NCI-H1105 (cell line): ENCODE measurements at places on chromosomes 5 and 9.
A peak's percentile ranks its signal among the peaks of the same experiment; 100 is the strongest.

GRCh38 chr5:137252512-137252911, 246.6 kb downstream of the SPOCK1 start:
- no peak for DNase-seq

- peak; percentile 97 for DNase-seq
Measured at GRCh38 chr9:124011460-124012301, at the start of gene LHX2. LHX2 (plus strand) TSS chr9:124011768; CDS start chr9:124012349, 581 bp downstream.

- DNase-seq, result no peak
Measured at GRCh38 chr5:14246350-14247053, 103.4 kb downstream of the TRIO start.

DNA sequence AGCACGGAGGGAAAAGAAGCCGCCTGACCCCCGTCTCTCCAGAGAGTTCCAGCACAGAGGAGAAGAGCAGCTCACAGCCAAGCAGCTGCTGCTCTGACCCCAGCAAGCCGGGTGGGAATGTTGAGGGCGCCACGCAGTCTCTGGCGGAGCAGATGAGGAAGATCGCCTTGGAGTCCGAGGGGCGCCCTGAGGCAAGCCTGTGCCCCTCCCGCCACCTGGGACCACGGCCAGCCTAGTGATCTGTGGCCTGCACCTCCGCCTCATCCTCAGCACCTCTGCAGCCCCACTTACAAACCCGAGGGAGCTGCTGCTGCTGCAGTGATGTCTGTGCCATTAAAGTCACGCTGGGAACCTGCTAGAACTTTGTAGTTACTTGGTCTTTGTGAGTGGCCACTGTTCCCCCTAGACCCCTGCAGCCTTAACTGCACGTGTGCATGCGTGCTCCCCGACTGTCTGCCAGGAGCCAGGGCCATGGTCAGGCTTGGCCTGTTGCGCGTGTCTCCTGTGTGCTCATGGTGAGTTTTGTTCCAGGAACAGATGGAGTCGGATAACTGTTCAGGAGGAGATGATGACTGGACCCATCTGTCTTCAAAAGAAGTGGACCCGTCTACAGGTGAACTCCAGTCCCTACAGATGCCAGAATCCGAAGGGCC, 12.5 kb downstream of the SQSTM1 start:
- DNase-seq, result no peak

GRCh38 chr5:140868721-140869554, at the start of gene PCDHA11:
PCDHA11 (plus strand) TSS chr5:140868957; CDS start chr5:140869104, 147 bp downstream.
- DNase-seq, result no peak

GRCh38 chr5:59357381-59357977, 536.0 kb downstream of the PDE4D start:
- no peak for DNase-seq

DNA sequence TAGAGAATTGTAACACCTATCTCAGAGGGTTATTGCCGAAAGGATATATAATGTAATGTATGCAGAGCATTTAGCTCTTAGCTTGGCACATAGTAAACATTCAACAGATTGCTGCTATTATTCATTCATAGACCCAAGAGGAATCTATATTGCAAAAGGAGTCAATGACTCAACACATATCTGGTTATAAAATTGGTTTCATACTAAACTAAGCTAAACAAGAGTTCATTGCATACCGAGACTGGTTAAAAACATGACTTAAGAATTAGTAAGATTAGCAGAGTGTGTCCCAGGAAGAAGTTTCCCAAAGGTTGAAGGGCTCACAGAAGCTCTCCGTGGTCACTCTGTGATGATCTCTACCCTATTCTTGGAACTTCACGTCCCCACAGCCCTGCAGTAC, 339.6 kb upstream of the CCNH start:
- no peak for DNase-seq

GRCh38 chr9:27369591-27369990, 72.6 kb upstream of the EQTN start:
- DNase-seq, result no peak

DNA sequence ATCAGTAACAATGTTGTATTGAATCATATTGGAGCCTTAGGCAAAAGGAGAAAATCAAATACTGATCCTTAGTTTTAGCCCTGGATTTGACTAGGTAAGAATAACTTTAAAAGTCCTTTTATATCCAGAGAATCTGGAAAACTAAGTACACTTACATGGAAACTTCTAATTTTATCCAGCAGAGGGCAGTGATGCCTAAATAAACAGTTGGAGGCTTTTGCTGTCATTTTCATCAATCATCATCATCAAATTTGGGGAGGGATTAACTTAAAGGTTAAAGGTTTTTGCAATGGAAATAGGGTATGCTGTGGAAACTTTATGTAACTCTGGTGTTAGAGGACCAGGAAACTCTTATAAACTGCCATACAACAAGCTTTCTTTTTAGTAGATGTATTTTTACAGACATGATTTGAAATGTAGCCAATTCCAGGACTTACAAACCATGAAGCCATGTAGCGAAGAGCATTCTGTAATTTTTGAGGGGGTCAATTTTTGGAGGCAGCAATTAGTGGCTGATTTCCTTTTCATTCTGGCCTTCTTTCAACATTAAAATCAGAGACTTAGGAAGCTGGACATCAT, 112.7 kb downstream of the OSTF1 start:
- DNase-seq, result no peak

DNA sequence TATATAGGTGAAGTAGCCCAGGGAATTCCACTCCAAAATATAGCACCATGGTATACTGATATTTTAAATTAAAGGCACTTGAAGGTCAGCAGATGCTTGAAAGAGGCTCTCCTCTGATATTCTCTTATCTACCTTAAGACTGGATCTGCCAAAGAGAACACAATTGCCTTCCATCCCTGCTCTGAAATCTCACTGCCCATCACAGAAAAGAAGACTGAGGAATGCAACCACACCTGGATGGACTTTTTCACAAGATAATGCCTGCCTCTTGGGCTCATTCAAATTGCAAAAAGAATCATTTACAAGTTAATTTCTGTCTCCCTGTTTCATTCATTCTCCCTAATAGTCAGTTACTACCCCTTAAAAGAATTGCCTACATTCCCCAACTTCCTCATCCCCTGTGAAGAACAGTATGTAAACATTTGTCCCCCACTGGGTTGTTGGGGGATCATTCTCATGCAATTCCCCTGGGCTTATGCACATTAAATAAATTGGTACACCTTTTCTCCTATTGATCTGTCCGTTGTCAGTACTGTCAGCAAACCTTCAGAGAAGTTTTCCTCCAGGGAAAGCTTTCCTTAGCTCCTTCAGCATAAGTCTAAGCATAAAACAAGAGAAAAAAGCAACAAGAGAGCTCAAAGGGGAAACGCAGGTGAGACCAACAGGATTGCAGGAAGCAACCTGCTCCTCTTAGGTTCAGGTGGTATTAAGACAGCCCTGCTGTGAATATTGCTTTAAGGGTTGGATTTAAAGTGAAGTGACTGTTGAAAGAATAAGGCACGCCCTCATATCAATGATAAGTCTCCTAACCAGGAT, 171.4 kb upstream of the SLC30A5 start:
- no peak for DNase-seq

GRCh38 chr9:136052991-136053756, 41.9 kb downstream of the NACC2 start:
- DNase-seq, result no peak

DNA sequence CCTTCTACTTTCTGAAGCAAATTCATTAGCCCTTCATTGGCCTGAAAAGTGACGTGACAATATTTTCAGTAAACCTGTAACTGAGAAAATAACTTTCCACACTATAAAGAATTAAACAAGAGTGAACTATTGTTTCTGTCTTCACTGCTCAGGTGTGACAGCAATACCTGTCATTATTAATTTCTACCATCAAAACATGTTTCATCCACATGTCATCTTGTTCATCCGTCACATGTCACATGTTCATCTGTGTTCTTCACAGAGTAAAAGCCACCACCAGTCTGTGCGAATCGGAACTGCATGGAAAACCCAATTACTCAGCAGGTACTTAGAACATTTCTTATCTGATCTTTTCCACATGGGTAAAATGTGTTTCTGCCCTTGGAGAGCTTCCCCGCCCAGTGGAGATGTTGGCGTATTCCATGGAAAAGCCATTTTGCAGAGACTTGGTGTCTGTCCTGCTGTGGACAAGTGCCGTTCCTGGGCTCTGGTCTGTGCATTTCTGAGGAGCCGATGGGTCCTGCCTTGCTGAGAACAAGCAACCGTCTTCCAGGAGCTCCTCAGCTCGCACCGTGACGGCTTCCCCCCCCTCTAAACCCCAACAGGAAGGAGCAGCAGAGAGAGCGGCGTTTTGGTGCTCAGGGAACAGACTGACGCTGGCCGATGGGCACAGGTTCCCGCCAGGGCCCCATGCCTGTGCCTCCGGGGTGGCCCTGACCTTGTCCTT, 10.6 kb upstream of the EXOC3 start:
- no peak for DNase-seq

DNA sequence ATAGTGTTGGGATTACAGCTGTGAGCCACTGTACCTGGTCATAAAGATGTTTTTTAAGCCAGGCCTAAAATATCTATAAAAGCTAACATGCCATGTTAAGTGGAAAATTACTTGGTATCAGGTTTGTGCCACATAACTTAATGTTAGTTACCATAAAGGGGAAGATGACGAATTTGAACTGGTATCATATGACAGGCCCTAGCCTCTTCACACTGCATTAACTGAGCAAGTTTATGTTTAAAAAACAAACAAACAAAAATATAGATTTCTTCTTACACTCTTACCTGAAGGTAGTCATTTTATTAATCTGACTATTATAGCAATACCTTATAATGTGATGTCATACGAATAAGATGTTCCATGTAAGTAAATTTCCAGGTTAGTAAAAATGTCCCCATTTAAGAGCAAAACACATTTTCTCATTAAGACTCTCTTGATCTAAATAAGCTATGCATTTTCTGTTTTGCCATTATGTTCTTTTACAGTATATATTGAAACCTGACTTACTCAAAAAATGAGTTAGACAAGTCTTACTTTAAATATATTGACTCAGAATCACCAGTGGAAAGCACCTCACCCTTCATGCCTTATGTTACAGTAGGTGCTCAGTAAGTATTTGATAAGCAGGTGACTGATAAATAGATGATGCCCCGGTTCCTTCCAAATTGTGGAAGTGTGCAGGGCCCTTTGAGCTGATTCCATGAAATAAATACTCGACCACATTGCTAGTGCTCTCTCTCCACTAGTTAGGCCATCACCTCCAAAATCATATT, 125.4 kb downstream of the CDC42SE2 start:
- no peak for DNase-seq

GRCh38 chr5:4372481-4372880, 767.6 kb upstream of the ADAMTS16 start:
- no peak for DNase-seq

- DNase-seq, result no peak
Measured at GRCh38 chr9:92474587-92474986, 7.7 kb downstream of the ASPN start.

GRCh38 chr5:138180183-138180782, 1.4 kb downstream of the KIF20A start:
- DNase-seq, result peak; percentile 39

DNA sequence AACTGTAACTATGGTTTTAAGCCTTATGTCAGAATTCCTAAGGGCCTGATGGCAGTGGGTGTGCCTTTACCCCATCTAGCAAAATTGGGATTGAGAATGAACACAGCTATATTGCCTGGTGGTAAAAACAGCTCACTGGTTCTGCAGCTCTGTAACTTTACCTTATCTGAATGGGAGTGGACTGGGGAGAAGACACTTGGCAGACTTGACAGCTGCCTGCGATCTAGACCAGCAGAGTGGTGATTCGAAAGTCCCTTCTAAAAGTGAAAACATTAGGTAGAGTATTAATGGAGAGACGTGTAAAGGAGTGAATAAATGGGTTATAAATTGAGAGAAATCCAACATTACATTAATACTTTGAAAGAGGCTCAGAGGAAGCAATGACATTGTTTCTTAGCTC, 289.1 kb upstream of the EDIL3 start:
- DNase-seq, result no peak

GRCh38 chr5:39578887-39579497, 154.2 kb upstream of the DAB2 start:
- no peak for DNase-seq
